ENCODE measurements at places on chromosomes 3 and 15.

DNA sequence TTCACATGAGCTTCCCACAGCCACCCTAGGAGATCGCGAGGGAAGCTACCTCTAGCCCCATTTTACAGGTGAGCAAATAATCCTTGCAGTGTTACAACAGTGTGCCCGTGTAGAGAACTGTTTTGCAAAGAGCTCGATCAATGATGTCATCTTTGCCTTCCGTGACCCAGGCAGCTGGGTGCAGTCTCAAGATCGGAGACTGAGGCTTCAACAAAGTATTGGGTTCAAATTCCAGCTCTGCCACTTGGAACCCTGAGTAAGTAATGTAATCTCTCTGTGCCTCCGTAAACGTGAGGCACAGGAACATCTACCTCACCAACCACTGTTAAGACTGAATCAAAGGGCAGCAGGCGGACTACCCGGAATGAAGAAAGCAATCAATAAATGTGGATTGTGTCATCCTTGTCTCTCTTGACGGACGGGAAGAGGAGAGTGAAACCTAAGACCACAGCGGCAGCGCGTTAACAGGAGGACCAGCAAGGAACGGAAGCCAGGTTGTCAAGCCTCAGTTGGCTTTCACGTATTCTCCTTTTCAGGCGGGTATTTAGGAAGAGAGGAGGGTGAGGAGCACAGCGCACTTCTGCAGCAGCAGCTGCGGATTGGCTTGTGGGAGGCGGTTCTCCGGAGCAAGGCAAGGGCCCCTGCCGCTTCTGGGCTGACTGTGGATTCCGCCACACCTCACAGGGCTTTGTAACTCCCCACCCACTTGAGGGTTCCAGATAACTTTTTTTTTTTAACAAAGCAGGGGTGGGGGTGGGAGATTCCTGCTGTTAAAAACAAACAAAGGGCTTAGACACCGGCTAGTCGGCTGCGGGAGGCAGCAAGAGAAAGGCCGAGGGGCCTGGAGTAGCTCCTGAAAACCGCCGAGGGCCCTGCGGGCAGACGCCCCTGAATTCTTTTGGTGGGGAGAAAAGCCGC is 1.5 kb upstream of the SMAD3 start:
- no peak for DNase-seq

DNA sequence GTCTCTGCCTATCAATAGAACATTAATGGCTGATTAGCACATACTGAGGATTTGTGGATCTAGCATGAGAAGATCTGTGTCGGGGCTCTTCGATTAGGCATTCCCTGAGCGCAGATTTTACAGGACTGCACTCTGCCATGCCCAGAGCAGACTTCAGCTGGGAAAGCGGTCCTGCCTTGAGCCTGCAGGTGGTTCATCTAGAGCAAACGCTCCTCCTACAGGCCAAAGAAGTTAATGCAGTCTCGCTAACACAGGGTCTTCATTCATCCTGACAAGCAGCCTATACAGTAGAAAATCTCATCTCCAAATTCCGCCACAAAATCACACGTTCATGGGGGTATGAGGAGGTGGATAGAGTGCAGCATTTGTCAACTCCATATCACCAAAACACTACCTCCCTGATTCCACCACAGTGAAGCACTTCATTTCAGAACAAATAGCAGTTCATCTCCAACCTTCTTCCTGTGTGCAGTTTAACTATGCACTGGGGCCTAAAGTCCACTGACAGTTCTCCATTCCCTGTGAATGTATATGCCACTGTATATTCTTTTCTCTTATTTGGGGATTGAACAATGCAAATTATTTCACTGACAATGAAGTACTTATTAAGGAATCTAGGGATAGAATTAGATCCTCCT is 405.8 kb downstream of the IGSF11 start:
- peak; percentile 29 for DNase-seq

DNA sequence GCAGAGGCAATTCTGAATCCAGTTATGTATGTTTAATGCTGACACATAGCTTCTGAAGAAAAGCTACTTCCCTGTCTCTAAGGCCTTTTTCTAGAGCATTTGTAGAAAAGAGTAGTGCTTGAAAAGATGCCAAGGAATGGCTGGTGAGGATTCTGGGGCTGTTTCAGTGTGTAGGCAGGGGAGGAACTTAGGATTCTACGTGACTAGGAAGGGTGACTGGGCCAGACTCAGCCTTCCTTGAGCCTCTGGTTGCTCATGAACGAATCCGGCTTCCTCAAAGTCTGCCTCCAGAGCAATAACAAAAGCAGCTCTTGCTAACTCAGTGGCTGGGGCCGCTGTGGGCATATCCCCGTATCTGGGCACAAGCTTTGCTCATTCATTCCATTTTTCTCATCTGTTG is 104.8 kb upstream of the WNT5A start:
- DNase-seq: no peak

- DNase-seq: no peak
Observed at GRCh38 chr3:5009506-5010109, 30.4 kb downstream of the BHLHE40 start.

- no peak for DNase-seq
Observed at GRCh38 chr3:61537366-61537765, 24.0 kb upstream of the PTPRG start.

- DNase-seq: no peak
Observed at GRCh38 chr3:4063916-4064574, 239.1 kb upstream of the SETMAR start.

GRCh38 chr15:24917431-24917830 is 37.4 kb upstream of the SNRPN start:
- no peak for DNase-seq

DNA sequence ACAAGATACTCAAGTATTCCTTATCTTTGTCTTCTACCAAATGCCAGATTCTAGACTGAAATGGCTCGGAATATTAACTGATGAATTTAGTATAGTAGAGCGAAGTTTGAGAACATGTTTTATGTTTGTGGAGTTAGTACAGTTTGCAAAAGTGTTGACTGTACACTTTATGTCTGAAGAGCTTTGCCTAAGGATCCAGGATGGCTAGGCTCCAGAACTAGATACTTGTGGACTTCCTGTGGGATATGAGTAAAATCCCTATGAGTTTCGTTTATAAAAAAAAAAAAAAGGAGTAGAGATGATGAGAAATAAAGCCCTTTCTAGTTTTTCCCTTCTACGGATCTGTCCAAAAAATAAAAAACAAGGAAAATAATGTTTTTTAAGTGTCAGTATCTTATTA is 96.7 kb downstream of the TP63 start:
- DNase-seq: no peak

- no peak for DNase-seq
Observed at GRCh38 chr15:76239786-76240185, 71.5 kb downstream of the ETFA start.

- no peak for DNase-seq
Observed at GRCh38 chr3:43996379-43997301, 245.0 kb upstream of the TOPAZ1 start.

GRCh38 chr15:31458596-31459399 is 132.2 kb downstream of the KLF13 start:
- no peak for DNase-seq

DNA sequence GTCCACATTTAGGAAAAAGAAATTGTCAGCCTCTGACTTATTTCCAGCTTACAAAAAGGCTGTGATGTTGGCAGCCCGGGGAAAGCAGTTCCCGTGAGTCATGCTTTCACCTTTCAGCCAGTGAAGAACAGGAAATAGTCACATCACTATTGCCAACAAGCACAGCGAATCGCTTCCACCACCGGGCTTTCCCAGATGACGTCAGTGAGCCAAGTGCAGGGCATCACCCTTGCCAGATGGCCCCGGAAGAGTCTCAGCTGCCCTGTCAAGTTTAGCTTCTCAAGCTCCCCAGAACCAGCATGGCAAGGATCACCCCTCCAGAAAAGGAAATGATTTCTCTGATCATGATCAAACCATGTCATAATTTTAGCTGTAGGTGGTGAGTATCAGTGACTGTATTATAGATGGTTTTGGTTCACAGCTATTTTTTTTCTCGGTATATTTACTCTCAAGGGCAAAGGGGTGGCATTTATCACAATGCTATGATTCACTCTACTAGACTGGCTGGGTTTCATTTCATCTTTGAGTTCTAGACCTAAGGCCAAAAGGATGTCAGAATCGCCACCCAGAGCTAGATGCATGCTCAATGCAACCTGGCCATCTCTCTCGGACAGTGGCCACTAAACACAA is 32.9 kb downstream of the B3GNT5 start:
- no peak for DNase-seq

GRCh38 chr3:16520970-16521881 is 7.7 kb upstream of the RFTN1 start:
- no peak for DNase-seq

DNA sequence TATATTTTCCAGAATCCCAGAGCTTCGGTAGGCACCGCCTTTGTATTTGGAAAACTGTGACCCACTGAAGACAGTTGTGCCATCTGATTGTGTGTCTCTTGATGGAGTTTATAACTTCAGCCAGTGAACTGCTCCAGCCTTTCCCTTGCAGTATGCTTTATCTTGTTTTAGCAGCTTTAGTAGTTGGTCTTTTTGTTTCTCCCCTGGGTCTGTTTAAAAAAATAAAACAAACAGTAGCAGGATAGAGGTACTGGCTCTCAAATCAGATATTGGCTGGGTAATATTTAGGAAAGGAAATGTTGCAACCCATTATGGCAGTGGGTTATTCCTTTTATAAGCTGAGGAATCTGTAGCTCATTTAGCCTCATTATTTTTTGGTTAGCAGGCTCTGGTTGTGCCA is 151.5 kb upstream of the BFSP2 start:
- no peak for DNase-seq

DNA sequence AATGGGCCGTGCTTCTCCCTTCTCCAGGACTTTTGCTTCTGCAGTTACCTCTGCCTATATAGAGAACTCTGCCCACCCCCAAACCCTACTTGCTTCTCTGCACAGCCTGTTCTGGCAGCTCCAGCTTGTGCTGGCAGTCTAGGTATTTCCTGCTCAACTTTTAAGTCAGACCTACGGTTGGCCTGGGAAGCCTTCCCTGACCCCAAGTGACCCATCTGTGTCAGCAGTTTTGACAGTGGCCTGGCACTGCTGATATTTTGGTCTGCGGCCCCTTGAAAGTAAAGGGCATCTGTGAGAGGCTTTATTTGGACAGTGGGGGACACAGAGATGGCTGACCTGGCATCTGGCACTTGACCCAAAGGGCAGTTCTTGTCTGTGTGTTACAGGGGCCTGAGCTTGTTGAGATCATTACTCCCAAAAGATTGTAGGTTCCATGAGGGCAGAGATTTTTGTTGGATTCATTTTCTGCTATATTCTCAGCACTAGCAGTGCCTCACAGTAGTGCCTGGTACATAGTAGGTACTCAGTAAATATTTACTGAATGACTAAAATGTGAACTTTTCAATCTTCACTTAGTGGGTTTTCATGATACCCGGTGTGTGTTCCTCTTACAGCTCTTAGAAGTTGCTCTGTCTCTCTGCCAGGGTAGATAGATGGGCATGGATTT is 55.2 kb upstream of the TRAK1 start:
- no peak for DNase-seq

DNA sequence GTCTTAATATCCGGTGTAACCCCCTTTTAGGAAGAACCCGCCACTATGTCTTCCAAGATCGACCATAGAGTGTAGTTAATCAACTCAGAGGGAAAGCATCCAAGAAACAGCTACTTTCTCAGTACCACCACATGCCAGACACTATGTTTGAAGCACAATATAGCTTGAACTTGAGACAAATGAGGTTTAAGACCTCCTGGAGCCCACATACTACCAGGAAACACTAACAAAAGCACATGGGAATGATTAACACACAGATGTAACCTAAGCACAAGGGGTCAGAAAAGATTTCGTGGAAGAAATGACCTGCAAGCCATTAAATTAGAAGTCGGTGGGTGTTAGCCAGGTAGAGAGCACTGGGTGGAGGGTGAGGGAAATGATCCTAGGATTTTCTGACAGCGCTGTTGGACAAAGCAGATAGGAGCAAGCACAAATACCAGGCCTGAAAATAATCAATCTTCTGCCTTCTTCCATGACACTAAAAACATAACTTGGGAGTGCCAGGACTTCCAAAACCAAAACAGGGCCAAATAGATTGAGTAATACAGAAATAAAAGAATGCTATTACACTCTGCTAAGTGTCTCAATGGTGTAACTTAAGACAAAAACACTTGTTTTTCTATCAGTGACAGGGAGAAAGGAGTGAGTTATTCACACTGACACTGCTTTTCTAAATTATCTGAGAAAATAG is 213.7 kb downstream of the FOXP1 start:
- DNase-seq: no peak

DNA sequence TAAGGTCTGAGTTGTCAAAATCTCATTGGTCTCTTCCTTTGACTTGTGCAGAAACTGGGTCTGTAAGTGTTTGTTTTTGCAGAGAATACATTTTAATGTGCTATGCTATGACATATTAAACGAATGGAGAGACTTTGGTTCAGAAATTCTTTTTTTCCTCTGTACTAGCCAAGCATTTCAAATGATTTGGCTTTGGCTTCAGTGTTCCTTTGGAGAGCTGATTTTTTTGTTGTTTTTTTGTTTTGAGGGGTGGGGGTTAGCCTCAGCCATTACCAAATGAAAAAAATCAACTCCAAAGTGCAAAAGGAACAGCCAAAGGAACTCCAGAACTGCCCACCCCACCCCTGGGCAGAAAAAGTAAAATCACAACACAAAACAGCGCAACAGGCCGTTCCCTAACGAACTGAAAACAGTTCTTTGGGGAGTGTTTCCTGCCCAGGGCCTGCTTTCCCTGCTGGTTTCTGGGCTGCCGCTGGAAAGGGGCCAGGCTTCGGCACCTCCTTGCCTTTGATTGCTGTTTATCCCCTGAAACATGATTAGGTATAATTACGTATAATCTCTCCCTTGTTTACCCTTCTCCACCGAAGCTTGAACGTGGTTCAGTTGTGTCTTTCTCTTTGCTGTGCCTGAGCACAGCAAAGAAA is 57.6 kb upstream of the NEO1 start:
- no peak for DNase-seq

GRCh38 chr3:130820976-130821375 is 72.9 kb upstream of the ATP2C1 start:
- no peak for DNase-seq

GRCh38 chr3:77459926-77460325 is 420.0 kb downstream of the ROBO2 start:
- DNase-seq: no peak

- no peak for DNase-seq
Observed at GRCh38 chr15:68580026-68580882, 1.5 kb downstream of the CORO2B start.

DNA sequence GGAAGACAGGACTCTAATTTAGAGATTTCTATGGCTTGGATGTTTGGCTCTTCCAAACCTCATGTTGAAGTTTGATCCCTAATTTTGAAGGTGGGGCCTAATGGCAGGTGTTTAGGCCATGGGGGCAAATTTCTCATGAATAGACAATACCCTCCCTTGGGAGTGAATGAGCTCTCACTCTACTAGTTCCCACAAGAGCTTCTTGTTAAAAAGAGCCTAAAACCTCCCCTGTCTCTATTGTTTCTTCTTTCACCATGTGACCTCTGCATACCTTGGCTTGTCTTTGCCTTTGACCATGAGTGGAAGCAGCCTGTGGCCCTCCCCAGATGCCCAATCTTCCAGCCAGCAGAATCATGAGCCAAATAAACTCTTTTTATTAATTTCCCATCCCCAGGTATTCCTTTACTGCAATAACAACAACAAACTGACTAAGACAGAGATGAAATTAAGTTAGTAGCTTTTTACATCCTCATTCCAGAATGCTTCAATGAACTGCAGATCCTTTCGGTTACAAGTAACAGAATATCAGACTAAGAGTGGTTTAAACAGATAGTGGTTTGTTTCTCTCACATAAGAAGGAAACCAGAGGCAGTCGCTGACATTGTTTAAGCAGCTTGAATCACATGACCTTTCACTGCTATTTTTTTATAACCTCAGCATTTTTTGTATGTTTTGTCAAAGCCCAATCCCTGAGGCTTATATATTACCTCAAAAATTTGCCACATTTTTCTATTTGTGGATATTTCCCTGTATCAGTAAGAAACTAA is 1013.3 kb upstream of the SEMA6D start:
- DNase-seq: no peak
